NCI-H510A (cell line): ENCODE measurements at places on chromosomes 4 and X.

- DNase-seq, result no peak
Observed at GRCh38 chr4:87521757-87522374, 7.3 kb downstream of the SPARCL1 start.

DNA sequence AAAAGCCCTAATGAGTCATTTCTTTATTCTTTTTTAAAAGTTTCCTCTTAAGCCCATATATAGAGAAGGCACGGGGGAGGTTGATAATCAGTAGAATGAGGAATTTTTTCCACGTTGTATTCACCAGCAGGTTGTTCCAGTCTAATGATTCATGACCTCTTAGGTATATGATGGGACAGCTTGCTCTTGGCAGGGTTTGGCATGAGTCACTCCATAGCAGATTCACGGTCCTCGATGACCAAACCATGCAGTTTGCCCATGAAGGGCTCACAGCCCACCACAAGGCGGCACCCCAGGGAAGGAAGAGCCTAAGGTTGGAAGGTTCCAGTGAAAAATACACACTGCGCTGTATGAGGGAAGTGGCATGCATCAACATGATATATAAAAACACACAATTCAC, 623.8 kb upstream of the DIPK2B start:
- no peak for DNase-seq

DNA sequence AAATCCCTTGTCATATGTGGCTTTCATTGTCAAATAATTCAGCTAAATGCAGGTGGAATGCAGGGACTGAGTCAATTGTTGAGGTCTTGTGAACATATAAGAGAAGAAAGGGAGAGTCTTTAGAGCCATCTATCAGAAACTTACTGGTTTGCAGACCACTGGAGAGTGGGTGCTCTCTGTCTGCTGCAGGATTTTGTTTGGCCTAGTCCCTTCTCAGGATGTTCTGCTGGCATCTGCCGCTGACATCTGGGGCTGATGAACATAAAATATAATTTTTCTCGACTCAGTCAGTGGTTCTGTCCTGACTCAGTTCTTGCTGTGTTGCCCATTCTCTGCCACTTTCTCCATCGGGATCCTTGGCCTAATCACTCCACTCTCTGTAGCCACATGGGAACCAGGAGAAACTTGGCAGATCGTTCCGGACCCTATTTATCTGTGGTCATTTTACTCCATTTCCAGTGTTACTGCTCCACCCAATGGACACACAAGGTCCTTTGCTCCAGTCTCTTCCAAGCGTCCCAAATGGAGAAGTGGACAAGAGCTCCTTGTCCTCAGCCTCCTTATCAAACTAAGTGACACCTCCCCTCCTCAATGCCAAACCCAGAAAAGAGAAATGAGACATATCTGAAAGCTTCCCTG, 436.2 kb downstream of the FAT4 start:
- no peak for DNase-seq

DNA sequence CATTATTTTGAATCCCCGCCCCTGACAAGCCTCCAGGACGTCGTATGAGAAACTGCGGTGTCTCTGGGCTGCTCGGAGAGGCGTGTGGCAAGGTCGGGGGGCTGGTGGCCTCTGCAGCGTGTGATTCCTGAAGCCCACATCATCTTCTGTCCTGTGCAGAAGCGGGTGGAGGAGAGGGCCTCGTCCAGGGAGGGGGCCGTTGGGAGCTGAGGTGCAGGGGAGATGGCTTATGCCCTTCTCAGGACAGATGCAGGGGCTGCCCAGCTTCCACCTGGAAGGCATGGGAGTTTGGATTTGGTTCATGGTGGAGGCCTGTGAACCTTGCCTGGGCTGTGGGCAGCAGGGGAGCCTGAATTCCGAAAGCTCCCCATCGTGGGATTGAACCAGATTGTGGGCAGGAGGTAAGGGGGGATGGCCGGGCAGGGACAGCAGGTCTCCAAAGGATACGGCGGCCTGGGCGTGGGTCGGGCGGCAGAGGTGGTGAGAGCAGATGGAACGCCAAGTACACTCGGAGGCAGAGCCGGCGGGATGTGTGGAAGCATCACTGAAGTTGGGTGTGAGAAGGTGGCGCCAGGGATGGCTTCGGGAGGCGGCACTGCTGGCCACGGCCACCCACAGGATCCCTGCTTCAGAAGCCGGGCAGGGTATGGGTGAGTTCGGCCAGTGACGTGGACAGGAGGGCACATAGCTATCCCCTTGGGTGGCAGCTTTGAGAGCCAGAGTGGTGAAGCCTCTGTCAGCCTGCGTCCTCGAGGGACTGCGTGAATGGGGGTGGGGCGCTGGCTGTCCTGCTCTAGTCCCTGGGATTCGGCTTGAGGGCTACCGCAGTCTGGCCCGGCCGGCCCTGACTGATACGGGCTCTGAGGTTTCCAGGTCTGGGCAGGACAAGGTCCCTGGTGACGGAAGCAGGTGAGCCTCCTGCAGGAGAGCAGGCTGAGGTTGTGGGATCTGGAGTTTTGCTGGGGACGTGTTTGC, 76.3 kb upstream of the ADRA2C start:
- no peak for DNase-seq

DNA sequence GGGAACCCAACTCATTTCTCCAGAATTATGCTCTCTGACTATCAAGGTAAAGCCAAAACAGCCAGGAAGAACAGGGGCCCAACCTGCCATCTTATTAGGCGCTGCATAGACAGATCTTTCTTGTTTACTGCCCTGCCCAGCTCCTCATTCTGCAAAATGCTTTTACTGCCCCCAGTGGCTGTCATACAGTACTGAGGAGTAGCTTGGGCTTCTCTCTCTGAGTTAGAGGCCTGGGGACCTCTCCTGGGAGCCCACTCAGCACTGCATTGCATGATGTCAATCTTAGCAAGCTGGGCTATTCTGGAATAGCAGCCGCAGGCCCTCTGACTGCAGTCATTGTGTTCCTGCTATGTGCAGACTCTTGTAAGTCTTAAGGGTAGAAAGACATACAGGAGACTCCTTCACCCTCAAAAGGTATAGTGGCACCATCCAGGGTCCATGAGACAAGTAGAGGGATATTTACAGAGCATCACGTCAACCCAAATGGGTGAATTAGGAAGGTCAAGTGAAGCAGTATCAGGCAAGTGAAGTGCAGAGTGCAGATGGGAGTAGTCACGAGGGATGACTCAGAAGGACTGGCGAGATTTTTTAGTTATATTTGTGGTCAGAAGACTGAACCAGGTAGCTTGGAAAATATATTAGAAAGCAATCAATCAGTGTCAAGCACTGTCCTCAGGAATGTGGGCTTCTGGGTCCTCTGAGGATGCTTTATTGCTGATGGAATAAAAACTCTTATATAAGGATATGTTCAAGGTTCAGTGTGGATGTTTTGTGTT, 294.1 kb upstream of the SFRP2 start:
- DNase-seq, result no peak

GRCh38 chr4:141933978-141934377, 297.6 kb downstream of the IL15 start:
- no peak for DNase-seq

- no peak for DNase-seq
Observed at GRCh38 chr4:147975933-147976928, 244.3 kb downstream of the ARHGAP10 start.

GRCh38 chr4:138216272-138216867, 25.8 kb downstream of the SLC7A11 start:
- no peak for DNase-seq
